ENCODE measurements at places on chromosomes 16 and 17.

DNA sequence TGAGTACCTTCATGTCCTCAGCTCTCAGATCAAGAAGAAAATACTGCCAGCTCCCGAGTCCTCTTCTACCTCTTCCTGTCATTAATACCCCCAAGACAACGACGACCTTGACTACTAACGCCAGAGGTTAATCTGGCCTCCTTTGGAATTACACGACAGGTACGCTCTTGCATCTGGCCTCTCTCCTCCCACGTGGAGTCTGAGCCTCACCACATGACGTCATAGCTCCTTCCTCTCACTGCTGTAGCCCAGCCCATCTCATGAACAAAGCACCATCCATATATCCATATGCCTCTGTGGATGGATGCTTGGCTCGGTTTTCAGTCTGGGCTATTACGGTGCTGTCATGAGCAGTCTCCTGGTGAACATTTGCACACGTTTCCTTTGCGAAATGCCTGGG lies 110.2 kb upstream of the TNRC6C start:
- DNase-seq, result no peak

GRCh38 chr17:69096541-69096940 lies 35.8 kb upstream of the ABCA9 start:
- no peak for DNase-seq

DNA sequence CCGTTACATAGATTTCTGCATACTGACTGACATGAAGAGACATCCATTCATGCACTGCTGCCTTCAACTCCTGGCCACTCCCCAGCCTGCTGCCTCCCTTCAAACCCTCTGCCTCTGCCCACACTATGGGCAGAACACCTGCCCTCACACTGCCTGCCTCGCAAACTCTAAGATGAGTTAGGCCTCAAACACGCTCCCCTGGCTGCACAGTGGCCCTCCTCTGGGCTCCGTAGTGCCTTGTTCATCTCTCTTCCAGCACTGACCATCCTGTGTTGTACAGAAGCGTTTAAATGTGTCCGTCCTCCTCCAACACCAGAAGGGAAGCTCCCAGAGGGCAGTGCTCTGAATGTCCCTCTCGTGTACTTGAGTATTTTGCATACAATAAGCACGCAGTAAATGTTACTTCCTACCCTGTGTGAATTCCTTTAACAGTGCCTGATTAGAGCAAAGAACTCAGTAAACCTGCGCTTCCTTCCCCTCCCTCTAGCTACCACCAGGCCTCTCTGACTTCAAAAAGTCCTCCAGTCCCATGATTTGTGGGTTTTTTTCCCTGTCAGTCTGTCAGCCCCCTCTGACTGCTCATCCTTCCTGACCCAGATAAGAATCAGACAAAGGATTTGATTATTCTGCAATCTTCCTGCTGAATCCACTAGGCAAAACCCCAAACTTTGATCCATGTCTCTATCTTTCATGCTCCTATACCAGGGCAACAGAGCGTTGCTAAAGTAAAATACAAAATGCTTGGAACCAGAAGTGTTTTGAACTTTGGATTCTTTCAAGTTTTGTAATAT lies 3.9 kb downstream of the DHX33 start:
- no peak for DNase-seq

GRCh38 chr16:27798241-27798640 lies 248.3 kb downstream of the KATNIP start:
- no peak for DNase-seq

GRCh38 chr17:61139219-61139618 lies 260.4 kb upstream of the TBX2 start:
- DNase-seq, result peak; percentile 72

DNA sequence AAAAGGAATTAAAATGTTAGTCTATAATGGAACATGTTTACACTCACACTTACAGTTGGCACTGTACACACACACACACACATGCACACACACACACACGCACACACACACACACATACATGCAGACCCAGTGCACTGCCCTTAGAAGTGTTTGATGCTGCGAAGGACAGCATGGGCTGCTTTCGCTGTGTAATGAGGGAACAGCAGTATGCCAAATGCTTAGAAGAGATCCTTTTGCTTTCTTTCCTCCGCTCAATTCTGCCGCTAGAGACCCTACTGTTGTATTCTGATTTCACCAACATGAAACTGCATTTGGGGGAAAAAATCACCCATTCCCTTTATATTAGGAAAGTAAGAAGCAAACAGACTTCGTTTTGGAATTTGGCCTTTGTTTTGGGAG lies 217.9 kb downstream of the ENGASE start:
- no peak for DNase-seq

- DNase-seq, result peak; percentile 78
Observed at GRCh38 chr16:85733155-85733838, 17.6 kb downstream of the C16orf74 start.

- no peak for DNase-seq
Observed at GRCh38 chr16:47278306-47278970, 134.7 kb upstream of the NETO2 start.

GRCh38 chr17:45951941-45952340 lies 47.1 kb upstream of the STH start:
- DNase-seq, result no peak

- DNase-seq, result no peak
Observed at GRCh38 chr17:63714550-63715277, 14.8 kb upstream of the LIMD2 start.

- DNase-seq, result no peak
Observed at GRCh38 chr16:3485821-3486505, 9.3 kb downstream of the C16orf90 start.

DNA sequence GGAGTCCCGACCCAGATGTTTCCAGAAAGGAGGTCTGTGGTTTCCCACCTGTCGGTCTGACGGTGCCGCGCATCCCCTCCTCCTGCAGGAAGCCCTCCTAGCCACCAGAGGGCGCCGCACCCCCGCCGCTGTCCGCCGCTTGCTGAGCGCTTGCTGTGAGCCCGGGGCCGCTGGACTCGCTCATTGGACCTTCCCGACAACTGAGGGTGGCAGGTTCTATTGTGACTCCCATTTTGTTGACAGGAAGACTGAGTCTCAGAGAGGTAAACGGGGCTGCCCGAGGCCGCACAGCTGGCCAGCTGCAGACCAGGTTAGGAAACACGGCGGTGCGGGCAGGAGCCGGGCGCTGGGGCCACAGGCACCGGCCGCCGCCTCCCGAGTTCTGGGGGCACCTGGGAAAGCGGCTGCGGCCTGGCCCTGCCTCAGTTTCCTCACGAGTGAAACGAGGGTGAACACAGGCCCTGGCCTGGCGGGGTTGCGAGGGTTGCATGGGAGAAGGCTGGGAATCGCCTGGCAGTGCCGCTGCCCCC lies 191.1 kb upstream of the CIBAR2 start:
- peak; percentile 85 for DNase-seq

DNA sequence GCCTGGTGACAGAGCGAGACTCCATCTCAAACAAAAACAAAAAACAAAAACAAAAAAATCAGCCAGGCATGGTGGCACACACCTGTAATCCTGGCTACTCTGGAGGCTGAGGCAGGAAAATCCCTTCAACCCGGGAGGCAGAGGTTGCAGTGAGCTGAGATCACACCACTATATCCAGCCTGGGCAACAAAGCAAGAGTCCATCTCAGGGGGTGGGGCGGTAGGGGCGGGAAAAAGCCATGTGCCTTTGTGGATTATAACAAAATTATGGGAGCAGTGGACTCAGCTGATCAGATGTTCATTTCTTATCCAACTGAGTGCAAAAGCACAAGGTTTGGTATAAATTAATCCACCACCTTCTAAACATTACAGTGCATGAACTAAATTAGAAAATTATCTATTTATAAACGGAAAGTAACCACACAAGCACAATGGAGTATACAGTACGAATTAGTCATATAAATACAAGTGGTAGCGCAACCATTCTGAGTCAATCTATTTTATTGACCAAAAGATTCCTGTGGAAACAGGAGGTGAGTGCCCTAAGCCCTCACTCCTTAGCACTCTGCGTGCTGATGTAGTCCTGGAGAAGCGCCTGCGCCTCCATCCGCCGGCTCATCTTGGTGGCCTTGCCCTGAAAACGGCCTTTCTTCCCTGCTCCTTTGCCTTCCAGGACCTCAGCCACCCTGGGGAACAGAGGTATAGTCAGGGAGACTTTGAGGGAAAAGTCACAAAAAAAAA lies 14.0 kb downstream of the AARSD1 start:
- DNase-seq, result no peak

DNA sequence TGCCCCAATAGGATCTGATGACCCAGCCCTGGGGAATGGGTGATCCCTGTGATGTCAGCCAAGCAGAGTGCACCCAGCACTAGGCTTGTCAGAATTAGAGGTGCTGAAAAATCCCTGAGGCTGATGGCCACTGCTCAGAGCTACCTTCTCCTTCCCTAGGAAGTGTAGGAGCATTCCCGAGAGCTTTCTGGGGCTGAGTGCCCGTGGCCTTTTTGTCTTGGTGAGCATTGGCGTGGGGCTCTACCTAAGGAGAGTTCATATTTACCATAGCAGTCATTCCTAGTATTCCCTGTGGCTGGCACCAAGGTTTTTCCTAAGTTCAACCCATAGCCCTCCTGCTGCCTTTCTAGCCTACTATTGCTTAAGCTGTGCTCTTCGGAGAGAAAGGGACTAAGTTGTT lies 22.6 kb upstream of the ARHGAP23 start:
- no peak for DNase-seq

- DNase-seq, result peak; percentile 79
Observed at GRCh38 chr16:785563-786535, 2.3 kb downstream of the RPUSD1 start.

- DNase-seq, result no peak
Observed at GRCh38 chr16:497258-497657, 30.3 kb upstream of the CAPN15 start.

DNA sequence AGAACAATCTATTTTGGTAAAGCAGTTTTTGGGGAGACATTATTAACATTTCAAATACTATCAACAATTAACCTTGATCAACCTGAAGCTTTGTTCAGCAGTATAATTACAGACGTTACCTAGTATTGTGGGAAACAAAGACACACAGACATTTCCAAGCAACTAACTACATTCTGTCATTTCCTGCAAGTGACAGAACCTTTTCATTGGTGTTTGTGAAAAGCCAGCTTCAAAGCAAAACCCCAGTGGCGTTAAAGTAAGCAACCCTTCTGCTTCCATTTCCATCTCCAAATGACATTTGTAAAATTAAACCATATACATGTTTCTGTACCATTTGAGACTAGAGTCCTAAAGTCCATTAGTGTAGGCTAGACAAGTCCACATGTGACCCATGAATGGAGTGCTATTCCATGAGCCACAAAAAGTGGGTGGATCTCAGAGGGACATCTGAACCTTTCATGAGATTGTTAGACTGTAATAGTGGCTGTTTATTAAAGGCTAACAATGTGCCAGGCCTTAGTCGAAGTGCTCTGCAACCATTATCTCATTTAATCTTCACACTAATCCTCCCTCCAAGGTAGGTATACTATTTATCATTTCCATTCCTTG lies 101.2 kb downstream of the SSH2 start:
- no peak for DNase-seq

DNA sequence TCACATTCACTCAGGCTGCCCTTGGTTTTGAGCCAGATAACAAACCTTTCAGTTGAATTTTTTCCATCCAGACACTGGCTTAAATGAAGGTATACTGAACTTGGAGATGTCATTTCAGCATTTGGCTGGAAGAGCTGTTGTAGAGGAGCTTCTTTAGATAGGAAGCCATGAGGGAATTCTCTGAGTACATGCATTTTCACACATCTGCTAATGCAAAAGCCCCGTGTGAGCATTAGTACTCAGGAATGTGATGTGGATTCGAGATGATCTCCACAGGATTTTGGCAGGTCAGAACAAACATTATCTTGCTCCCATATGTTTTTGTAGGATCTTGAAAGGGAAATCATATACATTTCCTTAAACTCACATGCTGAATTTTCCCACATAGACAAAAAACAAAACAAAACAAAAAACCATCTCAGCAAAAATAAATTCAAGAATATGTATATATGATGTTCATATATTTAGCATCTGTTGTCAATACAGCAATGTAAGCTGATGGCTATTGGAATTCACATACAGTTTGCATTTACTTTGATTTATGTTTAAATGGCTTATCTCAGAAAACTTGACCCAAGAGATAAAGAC lies 277.2 kb upstream of the TBX2 start:
- DNase-seq, result no peak

DNA sequence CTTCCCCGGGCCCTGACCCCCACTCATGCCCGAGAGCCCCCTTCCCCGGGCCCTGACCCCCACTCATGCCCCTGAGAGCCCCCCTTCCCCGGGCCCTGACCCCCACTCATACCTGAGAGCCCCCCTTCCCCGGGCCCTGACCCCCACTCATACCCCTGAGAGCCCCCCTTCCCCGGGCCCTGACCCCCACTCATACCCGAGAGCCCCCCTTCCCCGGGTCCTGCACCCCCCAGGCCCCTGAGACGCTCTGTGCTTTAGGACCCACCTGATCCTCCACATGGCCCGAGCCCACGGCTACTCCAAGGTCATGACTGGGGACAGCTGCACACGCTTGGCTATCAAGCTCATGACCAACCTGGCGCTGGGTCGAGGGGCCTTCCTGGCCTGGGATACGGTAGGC lies 6.8 kb downstream of the CTU2 start:
- no peak for DNase-seq

DNA sequence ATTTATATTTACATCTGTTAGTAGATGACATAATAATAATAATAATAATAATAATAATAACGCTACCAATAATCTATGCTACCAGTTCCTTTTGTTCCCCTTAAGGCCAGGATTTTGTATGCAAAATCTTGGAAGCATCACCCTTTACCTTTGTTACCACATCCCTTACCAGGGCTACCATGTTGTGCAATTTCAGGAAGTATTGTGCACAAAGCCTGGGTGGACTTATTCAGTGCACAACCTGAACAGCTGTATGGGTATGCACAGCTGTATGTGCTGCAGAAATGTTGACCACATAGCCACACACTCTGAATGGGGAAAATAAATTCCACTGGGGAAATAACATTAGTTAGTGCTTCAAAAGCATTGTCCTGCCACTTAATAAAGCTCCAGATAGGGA lies 19.9 kb upstream of the CALB2 start:
- no peak for DNase-seq

DNA sequence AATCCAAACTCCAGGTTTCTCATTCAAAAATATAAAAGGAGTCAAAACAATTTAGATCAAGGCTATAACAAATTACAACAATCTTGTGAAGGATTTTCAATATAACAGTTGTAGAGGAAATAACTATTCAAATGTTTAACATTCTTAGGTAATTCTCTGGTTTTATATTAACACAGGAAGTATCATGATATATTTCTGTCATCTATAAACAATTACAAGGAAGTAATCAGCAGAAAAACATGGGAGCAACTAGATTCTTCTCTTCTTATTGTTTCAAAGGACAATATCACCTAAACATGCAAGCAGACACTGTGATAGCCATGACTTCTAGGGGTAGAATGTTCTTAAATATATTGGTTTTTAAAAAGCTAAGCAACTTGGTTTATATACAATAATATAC lies 49.9 kb downstream of the FBXL20 start:
- no peak for DNase-seq

- DNase-seq, result no peak
Observed at GRCh38 chr17:72393553-72393952, 272.7 kb downstream of the SOX9 start.
